ENCODE measurements at places on chromosomes 4 and X.

DNA sequence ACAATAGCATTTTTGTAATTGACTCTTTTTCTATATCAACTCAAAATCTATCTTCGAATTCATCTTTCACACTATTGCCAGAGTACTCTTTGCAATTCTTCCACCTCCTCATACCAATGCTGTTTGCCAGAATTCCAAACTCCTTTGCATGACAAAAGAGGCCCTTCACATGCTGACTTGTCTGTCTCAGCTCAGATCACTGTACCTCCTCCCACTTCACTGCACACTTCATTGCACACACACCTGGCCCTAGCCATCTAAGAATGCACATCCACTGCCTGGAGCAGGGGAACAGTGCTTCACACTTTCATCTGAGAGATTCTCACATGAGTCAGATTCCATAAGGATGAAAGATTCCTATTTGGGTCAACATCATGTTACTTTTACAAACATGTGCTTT is 56.5 kb downstream of the PRDM5 start:
- DNase-seq = no peak

- DNase-seq = no peak
Measured at GRCh38 chrX:92232182-92232581, 453.0 kb downstream of the PCDH11X start.

- DNase-seq = no peak
Measured at GRCh38 chrX:131595120-131595519, 51.2 kb downstream of the OR13H1 start.

GRCh38 chrX:74536832-74537371 is 77.5 kb downstream of the RLIM start:
- no peak for DNase-seq

GRCh38 chr4:112214390-112215264 is 17.0 kb upstream of the AP1AR start:
- no peak for DNase-seq

Measured in effector CD4-positive, alpha-beta T cell (primary cell).